ENCODE measurements at places on chromosomes 3 and 15.

- DNase-seq = no peak
Measured at GRCh38 chr3:191958980-191959671, 498.2 kb downstream of the PYDC2 start.

- DNase-seq = no peak
Measured at GRCh38 chr3:128133273-128133883, 9.8 kb upstream of the RUVBL1 start.

DNA sequence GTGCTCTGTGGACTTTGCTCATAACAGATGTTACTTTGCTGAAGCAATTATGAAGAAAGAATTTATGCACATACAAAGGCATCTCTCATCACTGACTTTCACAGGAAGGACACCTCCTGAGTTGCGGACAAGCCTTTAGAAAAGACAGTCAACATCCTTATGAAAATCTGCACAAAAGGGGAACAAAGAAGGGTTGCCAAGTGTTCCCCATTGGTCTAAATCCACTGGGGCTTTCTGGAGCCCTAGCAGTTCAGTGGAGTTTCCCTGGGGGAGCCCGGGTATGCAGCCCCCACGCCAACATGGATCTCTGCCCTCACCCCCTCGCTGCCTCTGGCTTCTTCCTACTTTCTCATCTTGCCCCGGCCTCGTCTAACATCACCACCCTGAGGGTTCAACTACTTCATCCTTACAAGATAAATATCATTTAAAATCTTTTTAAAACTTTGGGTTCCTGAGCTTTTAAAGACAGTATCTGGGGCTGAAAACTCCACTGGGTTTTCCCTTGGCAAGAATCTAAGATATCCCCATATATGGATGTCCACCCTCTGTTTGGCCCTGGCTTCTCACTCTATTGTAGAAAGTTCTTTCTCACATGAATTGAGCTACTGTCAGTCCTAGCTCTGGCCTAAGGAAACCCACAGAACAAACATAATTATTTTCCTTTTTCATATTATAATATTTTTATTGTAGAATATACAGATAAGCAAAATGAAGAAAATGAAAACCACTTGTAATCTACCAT, 207.9 kb upstream of the RGMA start:
- no peak for DNase-seq

DNA sequence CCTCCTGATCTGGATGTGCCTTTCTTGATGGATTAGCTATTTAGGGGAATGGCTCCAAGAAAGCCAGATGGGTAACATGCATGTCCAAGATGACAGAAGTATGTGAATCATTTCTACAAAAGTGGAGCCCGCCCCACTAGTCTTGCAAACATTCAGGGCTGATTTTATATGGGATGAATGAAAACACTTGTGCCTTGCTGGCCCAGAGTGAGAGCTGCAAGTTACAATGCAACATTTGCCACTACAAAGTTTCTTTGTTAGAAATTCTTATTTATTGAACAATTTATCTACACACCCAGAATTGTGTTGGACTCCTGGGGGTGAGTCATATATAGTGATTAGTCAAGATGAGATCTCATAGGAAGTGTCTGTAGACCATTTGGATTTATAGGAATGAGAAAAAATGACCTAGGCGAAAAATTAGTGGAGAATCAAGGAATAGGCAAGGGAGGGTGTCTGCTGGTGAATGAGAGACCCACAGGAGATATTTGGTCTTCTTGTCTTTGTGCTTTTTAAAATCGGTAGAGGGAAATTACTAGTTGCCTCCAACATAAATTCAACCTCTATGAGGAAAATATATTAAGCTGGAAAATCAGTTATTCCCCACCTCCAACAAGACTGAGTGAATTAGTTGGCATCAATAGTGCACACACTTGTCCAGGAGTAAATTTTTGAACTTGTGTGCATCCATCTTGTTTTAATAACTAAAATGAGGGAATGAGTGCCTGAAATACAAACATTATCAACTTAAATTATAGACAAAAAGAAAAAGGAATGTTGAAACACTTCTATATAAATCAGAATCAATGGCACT, 53.5 kb upstream of the DCBLD2 start:
- DNase-seq = no peak

DNA sequence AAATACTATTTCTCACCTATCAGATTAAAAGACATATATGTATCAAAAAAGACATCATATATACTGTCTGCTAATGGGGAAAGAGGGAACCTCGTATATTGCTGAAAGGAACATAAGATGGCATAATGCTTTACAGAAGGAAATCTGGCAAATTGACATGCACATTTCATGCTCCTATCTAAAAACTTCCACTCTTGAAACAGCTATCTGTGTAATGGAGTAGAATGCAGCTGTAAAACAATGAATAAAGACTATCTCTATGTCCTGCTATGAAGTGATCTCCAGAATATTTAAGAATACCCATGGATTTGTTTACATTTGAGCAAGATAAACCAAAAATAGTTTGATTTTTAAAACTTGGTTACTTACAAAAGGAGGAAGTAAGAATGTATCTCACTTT, 107.4 kb downstream of the TBL1XR1 start:
- DNase-seq = no peak

- DNase-seq = no peak
Measured at GRCh38 chr3:125498630-125499029, 21.4 kb downstream of the SNX4 start.

GRCh38 chr3:134320749-134321148, 53.5 kb downstream of the AMOTL2 start:
- no peak for DNase-seq

- no peak for DNase-seq
Measured at GRCh38 chr3:73228959-73229358, 167.5 kb downstream of the EBLN2 start.

- DNase-seq = no peak
Measured at GRCh38 chr3:9036404-9037131, 73.3 kb upstream of the RAD18 start.

- no peak for DNase-seq
Measured at GRCh38 chr15:25410649-25411048, 28.2 kb downstream of the UBE3A start.

DNA sequence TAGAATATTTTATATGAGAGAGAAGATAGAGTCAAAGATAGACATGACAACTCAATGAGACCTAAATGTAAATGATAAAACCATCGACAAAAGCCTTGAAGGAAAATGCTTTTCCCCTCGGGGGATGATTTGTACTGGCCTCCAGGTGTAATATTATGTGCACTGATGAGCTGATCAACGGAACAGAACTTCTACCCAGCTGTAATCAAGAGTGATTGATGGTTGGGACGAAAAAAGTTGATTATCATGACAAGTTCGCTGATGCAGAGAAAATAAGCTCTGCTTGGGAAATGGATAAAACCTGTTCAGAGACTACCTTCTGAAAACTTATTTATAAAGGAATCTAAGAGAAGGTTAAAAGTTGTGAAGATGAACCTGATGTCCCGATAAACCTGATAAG, 210.7 kb downstream of the ZNF385D start:
- DNase-seq = no peak

DNA sequence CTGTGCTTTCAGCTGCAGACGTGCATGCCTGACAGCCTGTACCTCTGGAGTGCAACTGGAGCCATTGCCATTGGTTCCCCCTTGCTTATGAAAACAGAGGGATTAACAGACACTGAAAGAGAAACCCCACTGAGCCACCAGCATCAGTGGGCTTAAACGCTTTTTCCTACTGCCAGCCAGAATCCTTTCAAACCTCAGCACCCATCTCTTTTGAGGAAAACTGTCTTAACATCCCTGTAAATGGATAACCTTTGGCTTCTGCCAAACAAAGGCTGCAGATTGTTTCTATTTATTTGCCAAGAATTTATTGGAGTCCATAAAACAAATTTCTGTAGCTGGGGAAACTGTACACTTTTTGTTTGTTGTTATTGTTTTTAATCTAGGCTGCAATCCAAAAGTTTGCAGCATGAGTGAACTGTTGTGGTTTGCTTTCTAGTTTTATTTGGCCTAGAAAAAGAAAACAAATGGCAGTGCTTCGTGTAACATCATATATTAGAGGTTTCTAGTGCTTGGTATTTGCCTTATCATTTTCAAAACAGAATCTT, 369.2 kb upstream of the IL12A start:
- DNase-seq = no peak

DNA sequence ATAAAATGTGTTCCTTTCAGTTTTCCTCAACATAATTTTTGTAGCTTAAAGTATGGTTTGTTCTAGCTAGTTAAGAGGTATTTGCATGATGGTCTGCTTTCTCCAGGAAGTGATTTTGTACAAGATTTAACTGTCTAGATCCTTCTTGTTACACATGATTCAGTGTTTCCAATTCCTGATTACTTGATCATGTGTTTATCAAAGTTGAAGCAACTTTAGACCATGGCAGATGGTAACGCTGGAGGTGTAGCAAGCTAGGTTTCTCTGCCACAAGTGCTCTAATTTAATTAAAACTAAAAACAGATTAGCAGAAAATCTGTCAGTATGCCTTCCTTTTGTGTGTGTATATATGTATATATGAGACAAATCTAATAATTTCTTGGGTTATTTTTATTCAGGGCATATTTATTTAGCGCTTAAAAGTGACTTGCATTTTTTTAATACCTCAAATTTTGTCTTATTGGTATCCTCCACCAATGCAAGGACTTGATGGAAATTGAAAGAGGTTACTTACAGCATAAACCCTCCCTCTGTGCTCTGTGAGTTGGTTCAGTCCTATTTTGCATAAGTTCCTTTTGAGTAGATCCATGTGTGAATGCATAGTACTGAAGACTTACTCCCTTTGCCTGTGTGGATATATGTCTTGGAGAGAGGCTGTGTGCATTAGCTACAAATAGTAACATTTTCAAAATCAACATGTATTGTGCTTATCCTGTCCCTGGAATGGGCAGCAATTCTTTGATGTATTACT, 157.3 kb upstream of the CGNL1 start:
- DNase-seq = no peak

- DNase-seq = peak; percentile 82
Measured at GRCh38 chr3:55488398-55489055, 1.4 kb upstream of the WNT5A start.

DNA sequence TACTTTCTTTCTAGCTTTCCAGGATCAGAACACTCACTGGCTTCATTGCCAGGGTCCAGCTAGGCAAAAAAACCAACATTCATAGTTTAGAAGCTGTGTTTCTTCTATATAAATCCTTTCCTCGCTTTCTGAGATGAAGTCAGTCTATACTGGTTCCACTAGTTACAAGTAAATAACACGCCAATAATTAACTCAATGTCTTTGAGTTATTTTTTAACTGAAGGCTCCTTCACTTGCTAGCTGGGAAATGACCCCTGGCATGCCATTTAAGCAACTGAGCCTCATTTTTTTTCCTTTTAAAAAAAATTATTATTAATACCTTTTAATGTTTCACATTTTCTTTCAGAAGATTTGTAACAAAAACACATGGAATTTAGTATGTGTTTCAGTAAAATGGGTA, 2.1 kb upstream of the CCDC174 start:
- no peak for DNase-seq

DNA sequence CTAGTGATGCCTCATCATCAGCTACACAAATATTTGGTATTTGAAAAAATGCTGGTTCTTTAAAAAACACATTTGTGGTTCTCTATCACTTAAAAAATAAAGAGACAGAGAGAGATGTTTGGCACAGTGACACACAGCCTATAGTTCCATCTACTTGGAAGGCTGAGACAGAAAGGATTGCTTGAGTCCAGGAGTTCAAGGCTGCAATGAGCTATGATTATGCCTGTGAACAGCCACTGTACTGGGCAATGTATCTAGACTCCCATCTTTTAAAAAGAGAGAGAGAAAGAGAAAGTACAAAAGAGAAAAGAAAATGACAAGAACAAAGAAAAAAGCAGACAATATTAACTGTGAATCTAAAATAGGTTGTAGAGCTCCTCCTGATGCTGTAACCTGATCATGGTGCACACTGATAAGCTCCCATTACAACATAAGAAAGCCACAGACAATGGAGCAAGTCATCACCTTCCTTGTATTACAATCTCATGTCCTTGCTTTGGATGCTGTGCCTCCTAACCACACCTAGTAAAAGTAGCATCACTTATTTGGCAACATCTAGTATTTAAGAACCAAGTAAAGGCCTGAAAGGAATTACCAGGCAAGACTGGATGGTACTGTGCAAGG, 31.7 kb upstream of the MAP4 start:
- no peak for DNase-seq

GRCh38 chr15:85955501-85956391, 123.9 kb upstream of the AGBL1 start:
- no peak for DNase-seq

- no peak for DNase-seq
Measured at GRCh38 chr15:57570340-57570739, 21.4 kb upstream of the MYZAP start.

- no peak for DNase-seq
Measured at GRCh38 chr15:49495993-49496753, 73.1 kb downstream of the FGF7 start.

DNA sequence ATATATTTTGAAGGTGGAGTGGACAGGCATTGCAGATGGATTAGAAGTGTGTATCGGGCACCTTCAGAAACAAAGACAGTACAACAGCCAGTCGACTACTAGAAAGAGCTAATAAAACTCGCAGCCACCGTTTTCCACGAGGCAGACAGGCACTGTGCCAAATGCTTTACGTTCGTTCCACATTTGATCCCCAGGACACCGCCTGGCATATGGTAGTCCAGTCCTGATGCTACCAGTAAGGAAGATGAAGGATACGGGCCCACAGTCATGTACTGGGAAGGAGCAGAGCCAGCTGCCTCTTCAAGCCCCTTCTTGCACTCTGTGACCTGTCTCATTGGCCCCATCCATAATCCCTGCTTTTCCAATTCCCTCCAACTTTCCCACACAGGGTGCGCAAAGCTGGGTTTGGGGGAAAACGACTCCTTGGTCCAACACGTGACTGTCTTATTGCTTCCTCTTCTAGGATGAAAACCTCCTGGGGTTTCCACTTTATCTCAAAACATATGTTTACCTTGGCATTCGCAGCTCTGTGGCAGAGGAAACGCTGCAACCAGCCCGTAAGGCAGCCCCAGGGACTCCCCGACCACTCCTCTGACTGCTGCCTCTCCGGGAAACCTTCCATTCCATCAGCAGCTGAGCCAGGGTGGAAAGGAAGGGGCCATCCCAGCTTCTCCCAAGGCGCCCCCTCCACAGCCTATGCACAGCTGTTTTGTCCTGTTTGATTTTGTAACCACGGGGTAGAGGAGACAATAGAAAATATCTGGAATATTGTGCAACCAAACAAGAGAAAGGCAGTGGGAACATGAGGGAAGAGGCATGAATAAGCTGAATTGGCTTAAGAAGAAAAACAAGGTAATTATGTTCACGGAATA, 107.4 kb downstream of the ADAMTS17 start:
- DNase-seq = no peak

GRCh38 chr15:66846811-66847210, 144.8 kb downstream of the SMAD6 start:
- DNase-seq = no peak

- DNase-seq = no peak
Measured at GRCh38 chr3:14244521-14245247, 66.1 kb downstream of the LSM3 start.

DNA sequence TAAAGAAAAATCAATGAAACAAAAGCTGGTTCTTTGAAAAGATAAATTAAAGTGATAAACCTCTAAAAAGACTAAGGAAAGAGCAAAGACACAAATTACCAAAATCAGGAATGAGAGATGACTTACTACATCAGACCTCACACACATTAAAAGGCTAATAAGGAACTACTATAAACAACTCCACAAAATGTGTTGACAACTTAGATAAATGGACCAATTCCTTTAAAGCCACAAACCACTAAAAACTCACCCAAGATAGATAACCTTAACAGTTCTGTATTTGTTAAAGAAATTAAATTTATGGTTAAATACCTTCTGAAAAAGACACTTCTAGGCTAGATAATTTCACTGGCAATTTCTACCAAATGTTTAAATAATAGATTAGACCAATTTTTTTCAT, 170.4 kb downstream of the SMAD6 start:
- no peak for DNase-seq
